ENCODE measurements at places on chromosomes 4 and X.
A peak's percentile ranks its signal among the peaks of the same experiment; 100 is the strongest.

- H3K27ac ChIP-seq: peak overlapping the region; percentile 88
- H3K36me3 ChIP-seq: no peaks in the 10 kb centered on the region
- DNase-seq: no peak
- no peaks in the 10 kb centered on the region for H3K27me3 ChIP-seq
Observed at GRCh38 chr4:88820698-88821415, 123.2 kb upstream of the NAP1L5 start.

DNA sequence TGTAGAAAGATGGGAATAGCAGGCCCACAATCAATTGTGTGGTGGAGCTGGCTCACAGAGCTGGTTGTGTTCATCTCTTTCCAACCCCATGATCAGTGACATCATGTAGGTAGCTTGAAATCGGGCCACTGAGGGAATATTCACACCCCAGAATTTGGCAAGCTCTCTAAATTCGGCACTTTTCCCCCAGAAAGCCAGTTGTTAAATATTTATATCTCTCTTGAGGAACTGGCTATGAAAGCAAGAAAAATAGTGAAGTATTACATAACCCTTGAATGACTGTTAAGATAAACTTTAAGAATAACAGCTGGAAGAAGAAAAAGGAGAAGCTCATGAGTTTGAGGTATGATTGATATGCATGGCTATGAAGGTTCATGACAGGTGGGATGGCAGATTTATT is 38.9 kb downstream of the GPRIN3 start:
- no peaks in the 10 kb centered on the region for H3K27me3 ChIP-seq
- no peak overlapping the region for H3K4me3 ChIP-seq
- no peak overlapping the region for H3K27ac ChIP-seq
- DNase-seq: no peak
- no peaks in the 10 kb centered on the region for H3K36me3 ChIP-seq

- no peaks in the 10 kb centered on the region for H3K27me3 ChIP-seq
- no peaks in the 10 kb centered on the region for H3K36me3 ChIP-seq
- DNase-seq: no peak
- H3K4me3 ChIP-seq: no peak overlapping the region
- peak overlapping the region; percentile 81 for H3K27ac ChIP-seq
- peaks cover 53% of the 10 kb centered on the region for H3K4me1 ChIP-seq
Observed at GRCh38 chrX:130081421-130082045, 28.8 kb downstream of the ELF4 start.

DNA sequence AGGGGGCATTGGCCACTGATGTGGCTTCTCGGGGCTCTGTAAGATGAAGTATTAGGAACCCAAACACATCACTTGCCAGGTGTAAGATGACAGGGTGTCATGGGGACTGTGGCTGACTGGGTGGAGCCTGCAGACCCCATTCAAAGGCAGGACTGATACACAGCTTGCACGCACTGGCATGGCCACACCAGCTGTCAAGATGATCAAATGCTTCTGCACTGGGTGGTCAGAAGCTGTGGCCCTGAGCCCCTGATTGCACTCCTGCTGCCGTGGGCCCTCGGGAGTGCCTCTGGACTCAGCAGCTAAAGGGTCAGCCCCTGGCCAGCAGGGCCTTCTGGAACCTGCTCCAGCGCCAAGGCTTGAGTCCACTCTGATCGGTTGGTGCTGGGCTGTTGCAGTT is 48.8 kb upstream of the GRPEL1 start:
- peak; percentile 36 for DNase-seq
- H3K4me1 ChIP-seq: no peaks in the 10 kb centered on the region
- no peaks in the 10 kb centered on the region for H3K36me3 ChIP-seq

DNA sequence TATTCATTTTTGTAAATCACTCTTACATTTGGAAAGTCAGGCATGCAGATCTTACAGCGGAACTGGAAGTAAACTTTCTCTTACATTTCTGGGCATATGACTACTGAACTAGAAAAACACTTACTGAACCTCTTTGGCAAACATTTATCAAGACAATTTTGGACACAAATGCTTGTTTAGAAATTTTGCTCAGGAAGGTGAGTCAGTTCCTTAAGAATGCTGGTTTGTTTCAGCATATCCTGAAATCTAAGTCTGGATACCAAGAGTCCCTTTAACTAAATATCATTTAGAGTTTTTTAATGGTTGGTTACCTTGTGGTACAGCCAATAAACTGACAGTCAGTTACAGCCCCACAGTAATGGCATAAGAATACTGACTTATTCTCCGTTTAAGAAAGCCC is 15.0 kb downstream of the SHISA3 start:
- no peaks in the 10 kb centered on the region for H3K36me3 ChIP-seq
- no peaks in the 10 kb centered on the region for H3K4me1 ChIP-seq
- no peaks in the 10 kb centered on the region for H3K27me3 ChIP-seq

- H3K4me3 ChIP-seq: peak overlapping the region; percentile 47
- no peaks in the 10 kb centered on the region for H3K27me3 ChIP-seq
- peaks cover 13% of the 10 kb centered on the region for H3K4me1 ChIP-seq
- peaks cover 15% of the 10 kb centered on the region for H3K36me3 ChIP-seq
Observed at GRCh38 chr4:675036-675882, 917 bp downstream of the MYL5 start.

DNA sequence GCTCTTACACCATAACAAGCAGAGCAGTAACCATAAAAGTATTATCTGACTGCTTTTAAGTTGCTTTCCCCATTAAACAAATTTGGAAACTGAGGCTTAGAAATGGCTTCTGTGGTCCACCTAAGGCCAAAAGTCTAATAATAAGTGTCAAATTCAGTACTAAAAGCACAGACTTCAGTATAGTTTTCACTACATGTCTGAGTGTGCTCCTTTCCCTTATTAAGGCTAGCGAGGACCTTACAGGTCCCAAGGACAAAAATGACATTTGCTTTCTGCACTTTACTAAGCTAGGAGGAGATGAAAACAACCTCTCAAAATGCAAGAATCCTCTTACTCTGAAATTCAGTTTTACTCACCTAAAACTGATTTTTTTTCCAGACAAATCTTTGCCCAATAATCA is 127.2 kb downstream of the ENOX2 start:
- H3K27ac ChIP-seq: no peak overlapping the region
- no peak for DNase-seq
- H3K36me3 ChIP-seq: no peaks in the 10 kb centered on the region
- no peak overlapping the region for H3K4me3 ChIP-seq
- no peaks in the 10 kb centered on the region for H3K4me1 ChIP-seq
- no peaks in the 10 kb centered on the region for H3K27me3 ChIP-seq

GRCh38 chrX:118779581-118779980 is 44.0 kb upstream of the ZCCHC12 start:
- H3K4me1 ChIP-seq: no peaks in the 10 kb centered on the region
- no peak for DNase-seq
- H3K4me3 ChIP-seq: no peak overlapping the region
- no peaks in the 10 kb centered on the region for H3K27me3 ChIP-seq

- no peak for DNase-seq
- no peaks in the 10 kb centered on the region for H3K27me3 ChIP-seq
- H3K27ac ChIP-seq: peak overlapping the region; percentile 31
- H3K36me3 ChIP-seq: no peaks in the 10 kb centered on the region
- H3K4me1 ChIP-seq: no peaks in the 10 kb centered on the region
- H3K4me3 ChIP-seq: no peak overlapping the region
Observed at GRCh38 chr4:122798101-122798500, 28.5 kb upstream of the FGF2 start.

GRCh38 chrX:41473936-41474725 is 27.0 kb downstream of the NYX start:
- no peak overlapping the region for H3K4me3 ChIP-seq
- H3K27ac ChIP-seq: no peak overlapping the region
- no peaks in the 10 kb centered on the region for H3K27me3 ChIP-seq
- H3K36me3 ChIP-seq: no peaks in the 10 kb centered on the region

GRCh38 chr4:17324386-17324830 is 187.5 kb downstream of the QDPR start:
- no peak for DNase-seq
- H3K4me1 ChIP-seq: peaks cover 8% of the 10 kb centered on the region
- peak overlapping the region; percentile 63 for H3K27ac ChIP-seq
- no peak overlapping the region for H3K4me3 ChIP-seq
- H3K36me3 ChIP-seq: no peaks in the 10 kb centered on the region

DNA sequence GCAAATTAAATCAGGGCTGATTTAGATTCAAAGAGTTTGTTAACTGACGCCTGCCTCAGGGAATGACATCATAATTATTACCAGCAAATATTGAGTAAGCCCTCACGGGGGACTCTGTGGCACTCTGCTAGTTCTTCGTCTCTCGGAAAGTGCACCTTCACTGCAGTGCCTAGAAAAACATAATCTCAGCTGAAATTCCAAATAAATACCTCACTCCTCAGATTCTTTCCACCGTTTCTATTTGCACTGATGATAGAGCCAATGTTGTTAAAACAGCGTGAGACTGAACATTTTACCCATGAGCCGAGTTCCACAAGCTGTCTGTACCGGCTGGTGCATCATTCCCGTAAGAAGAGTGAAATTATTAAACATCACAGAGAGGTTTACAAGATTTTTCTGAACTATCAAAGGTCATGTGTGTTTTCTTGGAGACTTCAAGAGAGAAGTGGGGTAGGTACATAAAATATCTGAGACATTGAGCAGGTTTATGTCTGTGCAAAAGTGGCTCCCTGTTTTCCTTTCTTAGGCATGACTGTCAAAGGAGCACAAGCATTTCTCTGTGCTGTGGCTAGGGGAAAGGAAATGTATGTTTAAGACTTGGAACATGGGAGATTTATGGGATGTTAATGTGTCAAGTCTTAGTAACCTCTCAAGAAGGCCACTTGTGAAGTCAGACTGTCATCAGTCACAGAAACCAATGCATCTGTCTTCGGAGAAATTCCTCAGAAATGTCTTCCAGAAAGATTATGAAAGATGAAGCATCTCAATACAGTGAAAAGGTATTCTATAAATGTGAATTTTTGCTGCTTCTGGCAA is 119.6 kb downstream of the CBLL2 start:
- H3K4me1 ChIP-seq: no peaks in the 10 kb centered on the region
- no peak overlapping the region for H3K27ac ChIP-seq
- H3K4me3 ChIP-seq: no peak overlapping the region
- no peaks in the 10 kb centered on the region for H3K27me3 ChIP-seq

DNA sequence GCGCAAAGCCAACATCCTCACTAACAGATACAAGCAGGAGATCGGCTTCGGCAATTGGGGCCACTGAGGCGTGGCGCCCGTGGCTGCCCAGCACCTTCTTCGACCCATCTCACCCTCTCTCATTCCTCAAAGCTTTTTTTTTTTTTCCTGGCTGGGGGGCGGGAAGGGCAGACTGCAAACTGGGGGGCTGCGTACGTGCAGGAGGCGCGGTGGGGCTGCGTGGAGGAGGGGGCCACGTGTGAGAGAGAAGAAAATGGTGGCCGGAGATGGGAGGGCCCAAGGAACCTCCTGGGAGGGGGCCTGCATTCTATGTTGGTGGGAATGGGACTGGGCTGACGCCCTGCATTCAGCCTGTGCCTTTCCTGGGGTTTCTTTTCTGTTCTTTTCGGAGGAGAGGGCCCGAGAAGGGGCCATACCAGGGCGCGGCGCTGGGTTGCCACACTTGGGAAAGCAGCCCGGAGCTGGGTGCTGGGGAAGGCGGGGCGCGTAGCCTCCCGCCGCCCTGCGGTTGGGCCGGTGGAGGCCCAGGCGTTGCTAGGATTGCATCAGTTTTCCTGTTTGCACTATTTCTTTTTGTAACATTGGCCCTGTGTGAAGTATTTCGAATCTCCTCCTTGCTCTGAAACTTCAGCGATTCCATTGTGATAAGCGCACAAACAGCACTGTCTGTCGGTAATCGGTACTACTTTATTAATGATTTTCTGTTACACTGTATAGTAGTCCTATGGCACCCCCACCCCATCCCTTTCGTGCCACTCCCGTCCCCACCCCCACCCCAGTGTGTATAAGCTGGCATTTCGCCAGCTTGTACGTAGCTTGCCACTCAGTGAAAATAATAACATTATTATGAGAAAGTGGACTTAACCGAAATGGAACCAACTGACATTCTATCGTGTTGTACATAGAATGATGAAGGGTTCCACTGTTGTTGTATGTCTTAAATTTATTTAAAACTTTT is 4.5 kb downstream of the MID1IP1 start:
- H3K27me3 ChIP-seq: no peaks in the 10 kb centered on the region
- peak; percentile 90 for DNase-seq
- H3K36me3 ChIP-seq: no peaks in the 10 kb centered on the region

DNA sequence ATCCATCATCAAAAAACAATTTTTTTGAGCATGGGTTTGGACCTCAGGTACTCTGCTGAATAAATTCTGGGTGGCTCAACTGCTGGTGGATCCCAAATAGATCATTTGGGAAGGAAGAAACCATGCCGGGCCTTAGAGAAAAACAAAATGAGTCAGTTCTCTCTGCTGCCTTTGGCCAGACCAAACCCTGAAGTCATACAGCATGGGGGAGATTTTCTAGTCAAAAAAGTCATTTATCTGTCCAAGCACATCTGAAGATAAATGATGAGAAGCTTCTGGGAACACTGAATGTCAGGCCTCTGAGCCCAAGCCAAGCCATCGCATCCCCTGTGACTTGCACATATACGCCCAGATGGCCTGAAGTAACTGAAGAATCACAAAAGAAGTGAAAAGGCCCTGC is 261.4 kb downstream of the DHX15 start:
- no peak overlapping the region for H3K4me3 ChIP-seq
- no peaks in the 10 kb centered on the region for H3K27me3 ChIP-seq
- no peaks in the 10 kb centered on the region for H3K36me3 ChIP-seq
- H3K4me1 ChIP-seq: no peaks in the 10 kb centered on the region

- no peaks in the 10 kb centered on the region for H3K36me3 ChIP-seq
- no peak for DNase-seq
- no peaks in the 10 kb centered on the region for H3K4me1 ChIP-seq
- no peaks in the 10 kb centered on the region for H3K27me3 ChIP-seq
Observed at GRCh38 chrX:115174548-115174947, 14.7 kb upstream of the RBMXL3 start.

Data from upper lobe of left lung (tissue), 6 donors.